Hematopoietic multipotent progenitor cell treated with erythropoietin and hydrocortisone succinate and interleukin-3 and kit ligand, for 17 days (in vitro differentiated cells): ENCODE measurements at places on chromosomes 4 and X.

GRCh38 chrX:125378205-125378604, 58.5 kb downstream of the TEX13C start:
- no peak for DNase-seq

DNA sequence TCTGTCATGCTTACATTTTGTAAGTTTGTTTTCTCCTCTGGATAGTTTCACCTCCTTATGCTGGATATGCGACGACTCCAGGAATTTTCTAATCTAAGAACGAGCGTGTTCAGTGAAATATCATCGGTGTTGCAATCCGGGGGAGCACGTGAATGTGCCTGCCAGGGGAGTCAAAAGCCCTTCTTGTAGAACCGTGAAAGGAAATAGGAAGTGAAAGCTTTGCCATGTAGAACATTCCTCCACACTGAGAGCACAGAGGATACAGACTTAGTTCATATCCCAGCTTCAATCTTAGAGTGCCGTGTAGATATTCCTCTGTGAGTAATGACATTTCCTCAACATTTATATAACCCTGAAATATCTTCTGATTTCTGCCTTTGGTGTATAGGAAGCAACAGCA, 121.2 kb downstream of the VEGFC start:
- no peak for DNase-seq

DNA sequence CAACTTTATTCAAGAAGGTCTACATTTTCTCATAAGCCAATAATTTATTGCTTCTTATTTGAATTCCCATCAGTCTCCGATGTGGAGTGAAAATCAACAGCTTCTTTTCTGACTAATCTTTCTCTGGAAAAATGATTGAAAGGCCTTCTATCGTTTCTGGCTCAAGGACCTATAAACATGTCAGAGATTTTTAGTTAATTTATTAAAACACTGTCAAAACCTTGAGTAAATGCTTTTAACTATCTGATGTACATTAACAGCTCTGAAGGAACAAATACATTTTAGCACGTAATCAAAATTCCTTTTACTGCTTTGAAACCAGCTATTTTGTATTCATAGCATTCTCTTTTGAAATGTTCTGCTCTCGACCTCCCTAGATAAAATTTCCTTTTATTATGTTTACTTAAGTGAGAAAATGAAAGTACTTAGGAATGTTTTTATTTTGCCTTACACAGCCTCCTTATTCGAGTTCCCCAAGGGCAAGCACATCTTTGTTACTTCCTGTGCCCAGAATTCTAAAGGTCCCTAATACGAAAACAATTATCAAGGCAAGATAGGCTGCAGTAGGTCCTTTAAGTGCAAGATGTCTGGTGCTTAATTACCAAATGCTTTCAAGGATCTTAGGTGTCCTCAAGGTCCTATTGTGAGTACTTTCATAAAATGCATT, 3.1 kb upstream of the ZFX start:
- no peak for DNase-seq

GRCh38 chr4:67555447-67555846, 3.1 kb upstream of the STAP1 start:
- no peak for DNase-seq

- DNase-seq, result no peak
Measured at GRCh38 chrX:27619975-27620374, 29.8 kb downstream of the DCAF8L2 start.
